NK-92 treated with Interleukin-12 subunit alpha and Interleukin-12 subunit beta, amount 100 ng/mL, for 24 hours (cell line): ENCODE measurements at places on chromosomes 13 and 19.
A peak's percentile ranks its signal among the peaks of the same experiment; 100 is the strongest.

GRCh38 chr19:18086590-18087138, at the start of gene IL12RB1:
Gene IL12RB1 (minus strand): TSS chr19:18086934. CDS start chr19:18086823, 111 bp downstream.
- DNase-seq = peak; percentile 31

DNA sequence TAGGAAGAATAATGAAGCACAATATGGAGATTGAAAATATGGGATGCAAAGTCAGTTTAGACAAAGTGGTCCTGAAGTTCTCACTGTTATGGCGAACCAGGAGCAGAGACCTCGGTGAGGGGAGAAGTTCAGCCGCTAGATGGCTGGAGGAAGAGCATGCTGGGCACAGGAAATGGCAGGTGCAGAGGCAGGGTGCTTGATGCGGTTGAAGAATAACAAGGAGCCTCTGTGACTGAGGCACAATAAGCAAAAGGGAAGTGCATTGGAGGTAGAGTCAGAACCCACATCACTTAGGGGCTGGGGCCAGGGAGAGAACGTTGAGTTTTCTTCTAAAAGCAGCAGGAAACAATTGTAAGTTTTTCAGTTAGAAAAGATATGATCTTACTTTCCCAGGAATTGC, 1725.2 kb downstream of the EFNB2 start:
- no peak for DNase-seq

DNA sequence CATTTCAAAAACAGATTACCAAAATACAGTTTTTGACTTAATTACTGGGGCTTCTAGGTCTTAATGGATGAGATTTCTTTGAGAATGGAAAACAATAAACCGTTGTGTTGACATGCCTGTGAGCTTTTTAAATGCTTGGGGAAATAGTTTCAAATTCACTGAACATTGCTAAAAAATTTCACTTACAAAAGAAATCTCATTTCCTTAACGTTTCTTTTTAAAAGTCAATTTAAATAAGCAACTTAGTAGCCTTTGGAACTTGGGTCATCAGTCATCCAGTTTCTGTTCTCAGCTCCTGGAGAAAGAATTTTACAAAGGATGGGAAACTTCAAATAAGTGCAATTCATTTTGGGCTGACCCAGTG, 4.4 kb downstream of the ZC3H4 start:
- DNase-seq = no peak

- DNase-seq = no peak
These were observed 260.3 kb downstream of the KCNRG start for GRCh38 chr13:50275392-50276063.

- DNase-seq = no peak
These were observed 343.7 kb downstream of the SPRY2 start for GRCh38 chr13:79997244-79997643.

DNA sequence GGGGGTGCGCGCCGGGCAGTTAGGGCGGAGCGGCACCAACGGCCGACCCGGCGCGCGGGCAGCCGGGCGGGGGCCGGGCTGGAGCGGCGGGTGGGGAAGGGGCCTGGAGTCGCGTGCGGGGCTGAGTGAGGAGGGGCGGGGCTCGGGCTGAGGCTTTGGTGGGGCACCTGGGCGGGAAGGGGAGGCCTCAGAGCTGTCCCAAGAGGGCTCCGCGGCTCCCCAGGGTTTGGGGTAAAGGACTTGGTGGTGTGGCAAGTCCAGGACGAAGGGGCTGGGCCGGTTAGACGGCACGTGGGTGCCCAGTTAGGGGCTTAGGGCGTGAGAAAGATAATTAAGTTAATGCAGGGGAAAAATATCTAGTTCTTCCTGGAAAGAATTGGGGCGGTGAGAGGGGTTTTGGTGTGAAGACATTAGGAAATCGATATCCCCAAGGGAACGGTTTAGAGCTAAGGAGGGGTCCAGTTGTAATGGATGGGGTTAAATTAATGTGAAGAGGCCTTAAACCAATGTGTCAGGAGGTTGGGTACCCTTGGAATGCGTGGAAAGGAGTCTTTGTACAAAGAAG, 496 bp downstream of the ZNF574 start:
- no peak for DNase-seq

DNA sequence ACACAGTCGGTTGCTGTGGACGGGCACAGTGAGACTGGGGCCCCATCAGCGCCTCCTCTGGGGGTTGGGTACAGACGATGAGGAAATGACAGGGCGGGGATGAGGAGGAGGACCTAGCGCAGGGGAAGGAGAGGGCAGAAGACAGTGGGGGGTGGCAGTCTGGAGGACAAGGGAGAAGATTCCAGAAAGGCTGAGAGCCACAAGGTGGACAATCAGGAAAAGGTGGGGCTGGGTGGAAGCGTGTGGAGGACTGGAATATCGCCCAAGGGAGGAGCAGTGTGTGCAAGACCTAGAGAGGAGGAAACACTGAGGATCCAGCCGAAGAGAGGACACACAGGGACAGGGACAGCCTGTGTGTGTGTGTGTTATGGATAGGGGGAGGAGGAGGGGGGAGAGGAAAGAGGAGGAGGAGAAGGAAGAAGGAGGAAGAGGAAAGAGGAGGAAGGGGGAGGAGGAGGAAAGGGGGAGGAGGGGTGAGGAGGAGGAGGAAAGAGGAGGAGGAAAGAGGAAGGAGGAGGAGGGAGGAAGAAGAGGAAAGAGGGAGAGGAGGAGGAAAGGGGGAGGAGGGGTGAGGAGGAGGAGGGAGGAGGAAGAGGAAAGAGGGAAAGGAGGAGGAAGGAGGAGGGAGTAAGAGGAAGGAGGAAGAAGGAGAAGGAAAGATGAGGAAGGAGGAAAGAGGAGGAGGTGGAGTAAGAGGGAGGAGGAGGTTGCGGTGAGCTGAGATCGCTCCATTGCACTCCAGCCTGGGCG, 15.8 kb upstream of the GARIN5A start:
- no peak for DNase-seq

- no peak for DNase-seq
These were observed 172.7 kb upstream of the ZNF507 start for GRCh38 chr19:32172566-32173160.

- DNase-seq = no peak
These were observed 2.6 kb upstream of the MAB21L1 start for GRCh38 chr13:35479038-35479492.

DNA sequence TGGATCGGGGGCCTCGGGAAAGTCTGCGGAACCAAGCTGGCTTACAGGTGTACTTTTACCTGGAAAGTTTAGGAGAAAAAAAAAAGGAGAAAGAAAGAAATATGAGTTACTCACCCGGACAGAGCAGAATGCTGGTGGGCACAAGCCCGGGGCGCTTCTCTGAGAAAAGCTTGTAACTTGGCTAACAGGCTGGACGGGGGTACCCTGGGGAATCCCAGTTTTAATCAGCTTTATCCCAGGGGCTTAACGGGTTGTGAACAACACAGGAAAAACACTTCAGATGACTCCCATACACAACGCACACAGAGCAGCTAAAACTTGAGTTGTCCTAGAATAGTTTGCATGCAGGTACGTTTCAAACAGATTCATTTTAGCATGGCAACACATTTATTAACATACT, 37.3 kb downstream of the KLF2 start:
- DNase-seq = no peak

DNA sequence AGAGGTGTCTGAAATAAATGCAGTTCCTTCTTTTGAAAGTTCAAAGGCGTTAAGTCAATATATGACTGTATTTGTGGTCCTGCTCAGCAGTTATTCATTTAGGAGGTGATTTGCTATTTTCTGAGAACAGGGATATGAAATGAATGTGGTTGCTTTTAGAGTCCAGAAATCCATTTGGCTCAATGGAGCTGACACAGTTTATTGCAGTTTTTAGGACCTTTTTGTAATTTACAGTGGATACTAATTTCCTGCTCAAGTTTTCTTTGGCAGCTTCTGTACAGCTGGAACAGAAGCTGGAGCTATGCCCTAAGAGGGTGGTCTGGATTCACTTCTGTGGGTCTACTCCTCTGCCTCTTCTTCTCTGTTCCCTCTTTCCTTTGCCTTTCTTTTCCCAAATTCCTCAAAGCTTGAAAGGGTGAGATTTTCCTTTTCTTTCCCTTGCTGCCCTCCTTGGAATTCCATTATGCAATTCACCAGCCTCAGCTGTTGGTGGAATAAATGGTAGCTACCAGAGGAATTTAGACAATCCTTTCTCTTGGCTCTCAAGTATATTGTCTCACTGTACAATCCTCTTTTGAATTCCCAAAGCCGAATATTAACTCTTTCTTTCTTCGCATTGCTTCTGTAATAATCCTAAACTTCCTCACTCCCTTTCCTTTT, 39.9 kb downstream of the ITGBL1 start:
- no peak for DNase-seq
